Renal cortical epithelial cell (primary cell): ENCODE measurements at places on chromosomes 7 and 10. TPM values are rescaled to one million over a fixed set of nuclear protein-coding genes. Genes with fewer than 3 reads are reported as not detected.

GRCh38 chr7:2331707-2332106 is 17.5 kb upstream of the SNX8 start:
- DNase-seq: no peak

DNA sequence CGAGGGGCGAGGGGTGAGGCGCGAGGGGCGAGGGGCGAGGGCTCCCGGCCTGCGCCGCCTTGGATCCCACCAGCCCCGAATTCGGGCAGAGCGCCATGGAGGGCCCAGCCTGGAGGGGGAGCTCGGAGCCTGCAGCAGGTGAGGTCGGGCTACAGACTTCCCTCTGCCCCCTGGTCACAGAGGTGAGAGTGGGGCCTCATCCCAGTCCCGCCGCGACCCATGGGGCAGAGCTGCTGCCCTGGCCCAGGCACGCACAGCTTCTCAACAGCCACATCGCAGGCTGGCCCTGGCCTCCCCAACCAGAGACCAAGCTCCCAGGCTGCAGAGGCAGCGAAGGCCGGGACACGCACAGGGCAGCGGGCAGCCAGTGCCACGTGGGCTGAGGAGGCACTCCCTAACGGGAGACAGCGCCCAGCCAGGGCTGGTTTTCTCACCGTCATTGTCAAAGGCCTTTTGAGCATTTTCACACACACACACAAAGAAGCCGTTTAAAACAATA is 191.8 kb downstream of the PTPRN2 start:
- DNase-seq: no peak

- no peak for DNase-seq
Measured at GRCh38 chr10:52706332-52707070, 66.1 kb downstream of the MBL2 start.

DNA sequence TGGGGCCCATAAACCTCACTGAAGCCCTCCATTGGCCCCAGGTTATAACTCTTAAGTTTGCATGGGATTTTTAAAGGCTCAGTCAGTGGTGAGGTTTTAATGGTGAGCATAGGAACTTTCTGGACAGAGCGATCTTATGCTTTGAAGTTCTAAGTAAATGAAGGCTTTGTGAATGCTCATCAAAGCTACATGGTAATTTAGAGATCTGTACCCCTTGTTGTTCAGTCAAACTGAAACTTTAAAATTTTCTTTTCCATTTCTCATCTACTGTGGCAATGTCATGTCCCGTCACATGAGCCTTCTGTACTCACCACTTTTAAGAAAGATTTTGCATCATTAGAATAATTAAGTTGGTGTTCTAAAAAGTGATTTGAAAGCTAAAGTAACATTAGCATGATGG is 39.9 kb downstream of the CHN2 start:
- DNase-seq: no peak

FAM24A gene
- total RNA-seq: not detected in 2 replicates

TCERG1L gene
- total RNA-seq: not detected in 2 replicates

RGR gene
- not detected in 2 replicates for total RNA-seq
